Activated naive CD4-positive, alpha-beta T cell treated with Interleukin-2 at 50 U/mL for 16 hours (primary cell): ENCODE measurements at places on chromosomes 7 and 10.
A peak's percentile ranks its signal among the peaks of the same experiment; 100 is the strongest.

- DNase-seq, result no peak
Measured at GRCh38 chr10:110491346-110491745, 6.4 kb upstream of the DUSP5 start.

- DNase-seq, result no peak
Measured at GRCh38 chr10:14601326-14601725, 173.4 kb downstream of the FAM107B start.

GRCh38 chr10:13016426-13016825 lies 14.9 kb upstream of the CCDC3 start:
- no peak for DNase-seq

DNA sequence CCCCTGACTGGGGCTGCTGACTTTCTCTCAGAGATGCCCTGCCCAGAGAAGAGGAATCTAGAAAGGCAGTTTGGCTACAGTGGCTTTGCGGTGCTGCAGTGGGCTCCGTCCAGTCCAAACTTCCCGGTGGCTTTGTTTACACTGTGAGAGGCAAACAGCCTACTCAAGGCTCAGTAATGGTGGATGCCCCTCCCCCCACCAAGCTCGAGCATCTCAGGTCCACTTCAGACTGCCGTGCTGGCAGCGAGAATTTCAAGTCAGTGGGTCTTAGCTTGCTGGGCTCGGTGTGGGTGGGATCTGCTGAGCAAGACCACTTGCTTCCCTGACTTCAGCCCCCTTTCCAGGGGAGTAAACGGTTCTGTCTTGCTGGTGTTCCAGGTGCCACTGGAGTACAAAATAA lies 734.5 kb upstream of the LRRN3 start:
- no peak for DNase-seq

DNA sequence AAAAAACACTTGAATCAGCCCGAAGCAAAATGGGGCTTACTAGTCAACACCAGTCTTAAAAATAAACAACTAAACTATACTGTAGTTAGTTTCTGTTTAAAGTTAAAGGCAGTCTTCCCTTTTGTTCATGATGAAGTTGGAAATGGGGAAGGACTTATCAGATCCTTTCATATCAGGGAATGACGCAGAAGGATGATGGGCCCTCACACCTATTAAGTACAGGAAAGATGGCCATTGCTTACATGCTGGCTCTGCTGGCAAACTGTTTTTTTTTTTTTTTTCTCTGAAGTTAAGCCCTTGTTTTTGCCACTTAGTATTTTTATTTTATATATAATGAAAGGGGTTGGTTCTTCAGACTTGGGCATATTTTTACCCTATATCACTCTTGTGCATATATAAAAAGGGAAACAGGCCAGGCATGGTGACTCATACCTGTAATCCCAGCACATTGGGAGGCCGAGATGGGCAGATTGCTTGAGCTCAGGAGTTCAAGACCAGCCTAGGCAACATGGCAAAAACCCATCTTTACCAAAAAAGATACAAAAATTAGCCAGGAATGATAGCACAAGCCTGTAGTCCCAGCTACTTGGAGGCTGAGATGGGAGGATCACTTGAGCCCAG lies 16.6 kb upstream of the NRBF2 start:
- no peak for DNase-seq

DNA sequence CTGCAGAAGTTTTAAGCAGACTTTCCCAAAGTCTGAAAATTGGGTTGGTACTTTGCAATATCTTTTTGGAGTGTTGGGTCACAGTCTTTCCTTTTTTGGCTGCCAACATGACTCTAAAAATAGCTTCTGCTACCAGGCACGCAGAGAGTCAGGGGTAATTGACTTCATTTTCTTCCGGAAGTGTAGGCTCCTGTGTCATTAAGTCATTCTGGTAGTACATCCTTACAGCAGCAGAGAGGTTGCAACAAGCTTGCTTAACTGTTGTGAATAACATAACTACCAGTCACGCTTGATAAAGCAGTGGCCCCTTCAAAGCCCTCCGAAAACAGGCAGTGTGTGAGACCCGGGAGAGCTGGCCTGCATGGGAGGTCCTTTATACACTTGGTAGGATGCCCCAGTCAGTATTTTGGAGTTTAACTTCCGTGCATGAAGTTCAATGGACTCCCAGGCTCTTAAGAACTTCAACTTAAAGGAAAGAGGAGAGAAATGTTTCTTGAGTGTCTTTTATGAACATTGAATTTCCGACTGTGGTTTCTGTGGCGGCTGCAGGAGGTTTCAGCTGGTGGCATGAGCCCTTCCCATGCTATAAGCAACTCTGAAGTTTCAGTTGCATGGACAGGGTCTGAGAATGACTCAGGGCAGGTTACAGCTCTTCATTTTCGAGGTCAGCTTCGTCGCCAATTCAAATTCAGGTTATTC lies 310.7 kb downstream of the GALNT17 start:
- no peak for DNase-seq

DNA sequence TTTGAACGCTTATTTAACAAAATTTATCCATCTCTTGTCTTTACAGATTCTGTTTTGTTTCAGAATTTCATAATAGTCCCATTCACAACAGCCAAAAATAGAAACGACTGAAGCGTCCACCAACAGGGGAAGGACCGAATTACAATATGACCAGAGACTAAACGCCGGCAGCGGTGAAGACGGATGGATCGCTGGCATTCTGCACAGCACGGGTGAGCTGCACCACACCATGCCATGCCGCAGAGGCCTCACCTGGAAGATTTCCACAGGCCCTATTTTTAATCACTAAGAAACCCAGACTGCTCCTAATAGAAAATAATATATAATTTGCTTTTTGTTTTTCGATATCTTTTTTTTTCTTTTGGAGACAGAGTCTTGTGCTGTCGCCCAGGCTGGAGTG lies 91.0 kb downstream of the ELFN1 start:
- DNase-seq, result no peak

GRCh38 chr7:69739931-69740431 lies 141.7 kb downstream of the AUTS2 start:
- DNase-seq, result no peak

DNA sequence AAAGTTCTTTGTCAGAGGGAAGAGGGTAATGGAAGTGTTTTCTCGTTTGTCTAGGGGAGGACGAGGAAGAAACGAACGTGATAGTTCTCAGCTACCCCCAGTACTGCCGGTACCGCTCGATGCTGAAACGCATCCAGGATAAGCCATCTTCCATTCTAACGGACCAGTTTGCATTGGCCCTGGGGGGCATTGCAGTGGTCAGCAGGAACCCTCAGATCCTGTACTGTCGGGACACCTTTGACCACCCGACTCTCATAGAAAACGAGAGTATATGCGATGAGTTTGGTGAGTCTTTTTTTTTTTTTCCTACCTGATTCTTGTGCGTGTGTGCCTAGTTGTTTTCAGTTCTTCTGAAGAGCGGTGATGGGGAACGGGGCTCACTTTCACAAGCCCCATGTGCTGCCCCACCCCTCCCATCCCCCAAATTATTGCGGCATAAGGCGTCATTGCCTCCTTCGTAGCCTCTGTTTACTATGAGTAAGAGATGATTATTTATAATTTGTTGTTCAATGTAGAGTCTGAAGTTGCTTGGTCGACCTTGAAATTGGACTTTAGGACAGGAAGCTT lies 98.6 kb downstream of the ARID5B start:
- DNase-seq, result no peak

DNA sequence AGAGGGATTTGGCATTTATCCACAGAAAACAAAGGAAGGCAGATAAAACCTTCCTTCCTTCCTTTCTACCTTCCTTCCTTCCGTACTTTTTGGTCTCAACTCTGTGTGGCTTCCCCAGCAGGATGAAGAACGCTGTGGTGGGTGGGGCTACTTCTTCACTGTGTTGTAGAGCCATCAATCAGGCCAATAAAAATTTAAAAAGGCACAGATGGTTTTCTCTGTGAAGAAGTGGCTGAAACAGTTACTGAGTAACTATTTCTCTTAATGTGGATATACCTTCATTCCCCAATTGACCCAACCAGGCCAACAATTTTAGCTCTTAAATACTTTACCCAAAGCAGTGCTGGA lies 75.8 kb downstream of the ZNF92 start:
- DNase-seq, result no peak

- DNase-seq, result no peak
Measured at GRCh38 chr7:25321424-25321823, 93.1 kb upstream of the NPVF start.

GRCh38 chr7:92304406-92304893 lies 58.7 kb downstream of the ANKIB1 start:
- DNase-seq, result no peak

- no peak for DNase-seq
Measured at GRCh38 chr10:19826712-19827111, 10.5 kb downstream of the PLXDC2 start.

GRCh38 chr7:141023295-141023694 lies 8.5 kb upstream of the MRPS33 start:
- no peak for DNase-seq

GRCh38 chr7:28503396-28503795 lies 91.1 kb downstream of the CREB5 start:
- no peak for DNase-seq

DNA sequence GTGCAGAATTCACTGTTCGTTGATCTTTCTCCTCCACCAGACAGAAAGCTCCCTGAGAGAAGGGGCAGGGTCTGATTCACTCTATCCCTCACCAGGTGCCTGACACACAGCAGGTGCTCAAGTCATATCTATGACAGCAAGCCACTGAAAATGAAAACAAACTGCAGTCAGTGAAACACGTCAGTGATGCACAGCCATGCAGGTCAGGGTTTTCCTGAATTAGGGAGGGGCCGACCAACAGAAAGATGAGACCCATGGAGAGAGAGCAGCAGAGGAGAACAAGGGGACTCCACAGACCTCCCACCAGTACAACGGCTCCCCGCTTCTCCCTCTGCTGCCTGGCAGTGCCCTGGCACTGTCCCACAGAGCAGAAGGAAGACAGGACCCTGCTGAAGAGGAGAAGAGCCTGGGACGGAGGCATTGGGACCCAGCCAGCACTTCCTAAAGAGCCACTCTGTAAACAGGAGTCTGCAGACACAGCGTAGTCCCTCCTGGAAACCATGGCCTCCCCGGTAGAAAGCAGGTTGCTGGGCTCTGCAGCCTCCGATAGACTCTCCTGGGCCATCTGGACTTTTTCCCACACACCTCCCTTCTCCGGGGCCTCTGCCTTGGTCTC lies 50.3 kb downstream of the FAM53B start:
- DNase-seq, result no peak

GRCh38 chr10:76786504-76787072 lies 851.0 kb downstream of the KCNMA1 start:
- no peak for DNase-seq

- no peak for DNase-seq
Measured at GRCh38 chr7:99010281-99010680, 131.9 kb downstream of the TRRAP start.

DNA sequence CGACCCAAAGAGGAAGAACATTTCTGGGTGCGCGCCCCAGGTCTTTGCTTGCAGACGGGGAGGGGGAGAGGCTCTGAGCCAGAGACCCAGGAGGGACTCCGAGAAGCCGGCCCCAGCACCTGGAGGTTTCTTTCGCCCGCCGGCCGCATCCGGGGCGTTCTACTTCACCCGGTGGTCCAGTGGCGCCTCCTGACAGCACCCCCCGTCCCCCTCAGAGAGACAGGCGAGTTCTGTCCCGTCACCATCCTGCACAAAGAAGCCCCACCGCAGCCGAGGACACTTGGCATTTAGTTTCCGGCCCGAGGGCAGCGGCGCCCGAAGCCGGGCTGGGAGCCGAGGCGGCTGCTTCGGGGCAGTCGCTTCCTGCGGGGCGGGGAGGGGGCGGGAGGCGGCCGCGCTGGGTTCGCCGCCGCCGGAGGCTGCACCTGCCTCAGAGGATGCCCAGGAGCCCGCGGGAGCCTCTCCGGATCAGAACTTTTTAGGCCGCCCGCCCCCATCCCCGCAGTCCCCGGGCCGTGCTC lies at the start of gene TMEM178B:
Gene TMEM178B (plus strand): TSS at position 424 of the 521 bp plus-strand sequence.
- DNase-seq, result peak; percentile 7

DNA sequence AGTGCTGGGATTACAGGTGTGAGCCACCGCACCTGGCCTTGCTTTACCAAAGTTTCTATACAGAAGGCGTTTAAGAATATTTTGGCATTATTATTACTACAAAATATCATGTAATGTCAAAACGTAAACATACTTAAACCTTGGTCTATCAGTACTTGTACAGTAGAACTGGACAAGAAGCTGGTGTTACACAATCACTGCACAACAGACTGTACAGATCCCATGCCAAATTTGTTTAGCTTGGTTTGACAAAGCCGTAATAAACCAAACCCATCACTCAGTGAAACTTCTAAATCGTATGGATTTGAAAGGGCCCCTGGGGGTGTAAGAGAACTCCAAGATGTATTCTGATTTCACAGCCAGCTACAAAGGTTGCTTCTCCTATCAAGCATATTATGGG lies 51.8 kb upstream of the RHEB start:
- DNase-seq, result no peak

DNA sequence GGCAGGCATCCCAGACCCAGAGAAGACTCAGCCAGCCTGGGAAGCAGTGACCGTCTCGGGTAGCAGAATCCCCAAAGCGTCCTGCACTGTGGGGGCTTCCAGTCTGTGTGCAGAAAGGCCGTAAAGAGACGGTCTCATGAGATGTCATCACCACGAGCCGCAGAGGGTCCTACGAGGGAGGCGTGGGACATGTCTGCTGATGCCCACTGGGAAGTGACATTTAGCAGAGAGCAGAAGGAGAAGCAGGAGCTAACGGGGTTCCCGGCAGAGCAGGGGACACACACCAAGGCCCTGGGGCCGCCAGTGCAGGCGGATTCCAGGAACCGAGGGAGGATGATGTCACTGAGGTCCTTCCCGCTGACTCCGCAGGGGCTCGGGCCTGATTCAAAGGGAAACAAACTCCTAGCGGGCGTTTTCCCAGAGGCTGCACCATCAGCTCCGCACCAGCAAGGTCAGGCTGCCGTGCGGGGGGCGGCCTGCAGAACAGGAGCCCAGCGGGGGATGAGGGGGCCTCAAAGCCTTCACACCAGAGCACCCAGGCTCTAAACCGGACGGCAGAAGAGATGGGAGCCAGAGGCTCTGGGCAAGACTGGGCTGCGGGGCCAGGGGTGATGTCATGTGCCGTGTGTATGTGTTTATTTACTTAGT lies 85.4 kb upstream of the PDGFA start:
- peak; percentile 70 for DNase-seq

GRCh38 chr7:157153260-157153659 lies 14.5 kb downstream of the UBE3C start:
- no peak for DNase-seq

GRCh38 chr10:74337330-74338016 lies 186.5 kb downstream of the ADK start:
- DNase-seq, result no peak

DNA sequence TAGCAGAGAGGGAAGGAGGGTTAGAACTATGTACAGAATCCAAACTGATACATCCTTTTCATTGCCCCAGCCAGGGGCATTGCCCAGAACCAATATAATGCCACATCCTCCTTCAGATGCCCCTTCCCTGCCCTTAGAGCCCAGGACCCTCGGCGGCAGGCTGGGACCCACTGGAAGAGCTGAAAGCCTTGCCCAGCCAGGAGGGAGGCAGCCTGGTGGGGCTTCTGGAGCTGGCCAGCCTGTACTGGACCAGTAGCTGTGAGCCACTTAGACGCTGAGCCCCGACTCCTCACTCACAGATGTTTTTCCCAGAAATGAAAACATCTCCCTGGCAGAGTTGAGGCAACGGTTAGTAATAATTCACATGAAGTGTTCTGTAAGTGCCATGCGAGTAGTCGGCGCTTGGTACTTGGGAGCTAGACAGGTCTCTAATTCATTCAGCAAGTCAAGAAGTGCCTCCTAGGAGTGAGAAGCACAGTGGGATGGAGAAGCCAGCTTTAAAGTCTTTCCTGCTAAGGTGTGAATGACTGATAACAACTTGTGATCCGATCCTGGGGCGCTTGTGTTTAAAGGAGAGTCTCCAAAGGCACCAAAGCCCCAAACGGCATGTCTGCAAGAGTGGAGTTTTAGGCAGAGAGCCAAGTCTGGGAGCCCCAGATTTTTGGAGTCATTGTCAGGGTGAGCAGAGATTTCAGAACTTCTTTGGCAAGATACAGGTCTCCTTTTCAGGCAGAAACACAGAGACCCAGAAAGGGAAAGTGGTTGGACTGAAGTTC lies 9.8 kb downstream of the VSIR start:
- no peak for DNase-seq
